Common myeloid progenitor, CD34-positive (primary cell): ENCODE measurements at places on chromosomes 2 and 18.

- no peak for DNase-seq
Observed at GRCh38 chr18:43794363-43794762, 517.1 kb upstream of the SYT4 start.

- no peak for DNase-seq
Observed at GRCh38 chr2:219417374-219417773, 803 bp upstream of the DES start.

DNA sequence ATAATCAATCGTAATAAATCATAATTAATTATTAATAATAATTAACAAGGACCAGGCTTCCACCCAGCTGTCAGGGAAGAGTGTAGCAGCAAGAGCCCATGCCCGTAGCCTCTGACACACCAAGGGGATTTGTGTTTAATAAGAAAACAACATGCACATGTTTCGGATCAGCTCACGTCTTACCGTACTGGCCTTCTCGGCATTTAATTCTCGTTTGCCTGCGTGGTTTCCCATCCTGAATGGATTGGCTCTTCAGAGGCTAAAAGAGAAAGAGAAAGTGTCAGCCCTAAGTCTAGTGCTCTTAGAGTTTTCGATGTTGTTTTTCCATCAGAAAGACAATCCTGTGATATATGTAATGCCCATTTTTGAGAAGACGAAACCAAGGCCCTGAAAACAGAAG, 27.6 kb downstream of the MBP start:
- DNase-seq, result no peak

- DNase-seq, result no peak
Observed at GRCh38 chr2:110783196-110783873, 51.0 kb downstream of the ACOXL start.

DNA sequence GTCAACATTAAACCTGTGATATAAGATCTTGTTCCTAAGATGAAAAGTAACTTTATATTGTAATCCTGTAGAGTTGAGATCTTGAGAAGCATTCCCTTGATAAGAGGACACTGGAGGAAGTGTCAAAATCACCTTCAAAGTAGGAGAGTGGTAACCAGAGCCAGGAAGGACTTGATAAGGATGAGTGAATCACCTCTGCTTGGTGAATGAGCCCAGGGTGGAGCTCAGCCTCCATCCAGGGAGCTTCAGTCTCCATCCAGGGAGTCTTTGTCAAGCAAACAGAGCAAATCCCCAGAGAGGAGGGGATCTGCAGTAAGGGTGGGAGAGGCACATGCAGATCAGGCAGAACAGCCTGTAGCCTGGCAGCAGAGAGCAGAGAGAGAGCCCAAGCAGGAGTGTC, 167.1 kb upstream of the SIX2 start:
- DNase-seq, result no peak

DNA sequence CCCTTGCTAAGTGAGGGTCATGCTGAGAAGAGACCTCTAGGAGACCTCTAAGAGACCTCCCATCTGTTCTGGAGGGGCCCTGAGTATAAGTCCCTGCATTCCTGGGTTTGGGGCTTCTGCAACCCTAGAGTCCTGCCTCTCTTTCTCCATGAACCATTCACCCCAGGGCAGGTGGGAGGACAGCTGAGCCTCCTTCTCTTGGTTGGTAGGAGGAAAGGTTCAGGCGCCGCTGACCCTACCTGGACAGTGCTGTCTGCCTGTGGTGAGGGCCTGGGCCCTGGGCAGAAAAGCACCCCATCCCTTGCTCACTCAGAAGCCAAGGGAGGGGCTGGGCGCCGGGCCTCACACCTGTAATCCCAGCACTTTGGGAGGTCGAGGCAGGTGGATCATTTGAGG, 604 bp upstream of the VIL1 start:
- no peak for DNase-seq

GRCh38 chr18:60534538-60534937, 162.0 kb upstream of the MC4R start:
- DNase-seq, result no peak
